ENCODE measurements at places on chromosomes 7 and 10.

- DNase-seq = no peak
Observed at GRCh38 chr10:123327450-123327849, 173.2 kb downstream of the BUB3 start.

DNA sequence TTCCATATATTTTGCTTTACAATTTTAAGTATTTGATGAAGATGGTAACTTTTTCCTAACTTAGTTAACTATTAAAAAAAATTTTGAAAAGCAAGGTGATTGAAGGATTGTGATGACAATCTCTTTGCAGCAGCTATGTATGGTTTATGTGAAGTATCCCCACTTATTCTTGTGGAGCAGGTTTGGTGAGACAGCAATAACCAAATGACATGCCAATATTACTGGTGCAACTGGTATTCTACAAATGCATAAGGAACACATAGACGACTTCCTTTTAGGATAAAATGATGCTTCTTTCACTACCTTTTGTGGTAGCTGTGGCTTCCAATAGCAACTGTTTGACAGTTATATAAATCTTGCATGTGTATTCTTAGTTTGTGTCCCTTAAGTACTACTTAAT lies 465.3 kb downstream of the PLXDC2 start:
- no peak for DNase-seq

DNA sequence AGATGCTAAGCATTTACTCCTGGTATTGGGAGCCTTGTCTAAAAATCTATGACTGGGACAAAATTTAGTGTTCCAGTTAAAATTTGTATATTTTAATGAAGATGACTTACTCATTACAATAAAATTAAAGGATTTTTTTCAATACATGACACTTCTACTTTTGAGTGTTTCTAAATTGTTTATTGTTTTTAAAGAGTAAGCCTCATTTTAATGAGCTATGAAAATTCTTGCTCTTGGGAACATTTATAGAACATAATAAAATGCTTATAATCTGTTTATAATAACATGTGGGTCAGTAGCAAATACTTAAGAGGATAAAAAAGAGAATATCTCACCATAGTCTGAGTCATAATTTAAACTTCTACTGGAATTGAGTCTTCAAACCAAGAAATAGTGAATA lies 149.5 kb downstream of the PLCE1 start:
- no peak for DNase-seq

- DNase-seq = no peak
Observed at GRCh38 chr10:87612115-87612514, 47.6 kb upstream of the PAPSS2 start.

DNA sequence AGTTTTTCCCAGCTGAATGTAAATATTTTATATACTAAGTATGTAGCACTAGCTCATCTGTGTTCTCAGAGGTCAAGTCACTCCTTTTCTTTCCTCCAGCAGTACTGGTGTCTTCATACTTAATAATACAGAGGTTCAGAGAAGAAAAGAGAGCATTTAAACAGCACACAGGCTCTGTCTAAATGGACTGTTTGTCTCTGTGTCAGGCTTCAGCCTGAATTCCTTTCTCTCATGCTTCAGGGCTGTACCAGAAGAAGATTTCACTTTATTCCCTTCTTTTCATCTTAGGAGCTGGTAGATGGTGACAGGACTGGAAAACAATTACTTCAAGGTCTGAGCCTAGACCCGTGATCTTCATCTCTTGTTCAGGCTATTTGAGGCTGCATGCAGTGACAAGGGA lies 51.4 kb upstream of the LYZL2 start:
- DNase-seq = no peak

- DNase-seq = no peak
Observed at GRCh38 chr7:19020062-19020461, 97.4 kb downstream of the TWIST1 start.

DNA sequence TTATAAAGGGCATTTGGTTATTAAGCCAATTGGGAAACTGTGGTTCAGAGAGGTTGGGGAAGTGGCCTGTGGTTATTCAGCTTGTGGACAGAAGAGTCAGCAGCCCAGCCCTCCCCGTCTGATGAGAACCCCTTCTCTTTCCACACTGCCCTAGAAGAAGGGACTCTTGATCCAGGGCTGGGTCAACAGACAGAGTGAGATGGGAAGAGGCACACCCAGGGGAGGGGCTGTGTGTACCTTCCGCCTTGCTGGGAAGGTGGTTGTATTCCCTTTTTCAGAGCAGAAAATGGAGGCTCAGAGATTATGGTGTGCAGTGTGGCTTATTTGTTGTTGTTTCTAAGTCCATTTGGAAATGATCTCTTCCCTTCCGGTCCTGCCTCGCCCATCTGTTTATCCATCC lies 103.4 kb downstream of the GRK5 start:
- DNase-seq = no peak

DNA sequence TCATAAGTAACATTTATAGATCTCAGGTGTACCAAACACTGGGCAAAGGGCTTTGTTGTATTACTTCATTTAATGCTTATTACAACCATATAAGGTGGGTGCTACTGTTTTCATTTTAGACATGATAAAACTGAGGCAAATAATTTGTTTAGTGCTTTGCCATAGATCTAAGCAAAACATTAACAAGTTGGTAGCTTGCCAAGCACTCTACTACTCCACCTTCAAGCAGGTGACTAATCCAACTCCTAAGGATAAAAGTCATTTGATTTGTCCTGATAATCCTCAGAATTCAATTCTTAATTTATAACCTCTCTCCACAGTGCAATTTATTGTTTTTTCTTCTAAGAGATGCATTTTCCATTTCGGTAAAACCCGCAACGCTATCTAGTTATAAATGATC lies 646.4 kb downstream of the GRM8 start:
- DNase-seq = no peak

DNA sequence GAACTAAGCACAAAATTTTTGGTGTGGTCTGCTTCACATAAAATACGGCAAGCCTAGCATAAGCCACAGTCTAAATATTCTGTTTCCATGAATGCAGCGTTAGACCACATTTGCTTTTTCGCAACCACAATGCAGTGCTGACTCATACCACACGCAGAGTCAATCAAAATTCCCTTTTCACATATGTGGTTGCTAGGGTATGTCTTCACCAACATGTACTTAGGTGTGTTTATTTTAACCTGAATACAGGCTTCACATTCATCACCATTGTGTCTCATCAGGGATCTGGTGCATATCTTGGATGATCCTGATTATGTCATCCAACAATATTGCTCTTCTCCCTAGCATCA lies 90.8 kb downstream of the CHN2 start:
- no peak for DNase-seq

DNA sequence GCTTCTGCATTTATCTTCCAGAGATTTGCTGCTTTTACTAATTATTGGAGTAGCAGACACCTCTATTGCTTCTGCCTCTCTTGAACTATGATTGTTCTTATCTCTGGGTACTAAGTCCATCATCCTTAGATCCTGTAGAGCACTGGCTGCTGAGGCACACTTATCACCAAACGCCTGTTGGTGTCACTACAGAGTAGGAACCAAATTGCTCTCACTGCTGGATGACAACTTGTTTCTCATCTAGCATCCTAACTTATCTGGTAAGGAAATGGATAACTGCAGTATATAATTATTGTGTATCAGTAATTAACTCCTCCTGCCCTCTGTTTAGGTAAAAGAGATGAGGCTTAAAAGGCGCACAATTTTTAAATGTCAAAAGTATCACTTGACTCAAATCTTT lies 1059.4 kb downstream of the NRG3 start:
- DNase-seq = no peak

DNA sequence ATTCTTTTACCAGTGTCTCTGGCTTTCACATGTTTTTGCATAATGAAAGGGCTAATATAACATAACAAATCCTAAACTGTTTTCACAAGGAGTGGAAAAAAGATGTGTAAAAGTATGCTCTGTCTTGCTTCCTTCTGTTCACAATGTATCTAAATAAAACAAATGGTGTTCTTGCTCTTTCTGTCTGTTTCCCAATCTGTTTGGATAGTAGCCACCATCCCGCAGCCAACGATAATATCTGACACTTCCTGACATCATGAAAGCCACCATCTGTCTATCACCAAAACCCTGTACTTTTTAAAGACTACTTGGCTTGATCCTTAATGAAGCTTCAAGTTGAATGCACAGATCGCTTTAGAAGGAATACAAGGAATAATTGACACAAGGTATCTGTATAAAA lies 246.2 kb downstream of the ETV1 start:
- no peak for DNase-seq

GRCh38 chr10:62657244-62657835 lies 147.2 kb upstream of the ADO start:
- DNase-seq = no peak

GRCh38 chr7:1646957-1647891 lies 22.9 kb upstream of the ELFN1 start:
- DNase-seq = no peak

GRCh38 chr7:757741-758163 lies 30.7 kb upstream of the PRKAR1B start:
- no peak for DNase-seq

DNA sequence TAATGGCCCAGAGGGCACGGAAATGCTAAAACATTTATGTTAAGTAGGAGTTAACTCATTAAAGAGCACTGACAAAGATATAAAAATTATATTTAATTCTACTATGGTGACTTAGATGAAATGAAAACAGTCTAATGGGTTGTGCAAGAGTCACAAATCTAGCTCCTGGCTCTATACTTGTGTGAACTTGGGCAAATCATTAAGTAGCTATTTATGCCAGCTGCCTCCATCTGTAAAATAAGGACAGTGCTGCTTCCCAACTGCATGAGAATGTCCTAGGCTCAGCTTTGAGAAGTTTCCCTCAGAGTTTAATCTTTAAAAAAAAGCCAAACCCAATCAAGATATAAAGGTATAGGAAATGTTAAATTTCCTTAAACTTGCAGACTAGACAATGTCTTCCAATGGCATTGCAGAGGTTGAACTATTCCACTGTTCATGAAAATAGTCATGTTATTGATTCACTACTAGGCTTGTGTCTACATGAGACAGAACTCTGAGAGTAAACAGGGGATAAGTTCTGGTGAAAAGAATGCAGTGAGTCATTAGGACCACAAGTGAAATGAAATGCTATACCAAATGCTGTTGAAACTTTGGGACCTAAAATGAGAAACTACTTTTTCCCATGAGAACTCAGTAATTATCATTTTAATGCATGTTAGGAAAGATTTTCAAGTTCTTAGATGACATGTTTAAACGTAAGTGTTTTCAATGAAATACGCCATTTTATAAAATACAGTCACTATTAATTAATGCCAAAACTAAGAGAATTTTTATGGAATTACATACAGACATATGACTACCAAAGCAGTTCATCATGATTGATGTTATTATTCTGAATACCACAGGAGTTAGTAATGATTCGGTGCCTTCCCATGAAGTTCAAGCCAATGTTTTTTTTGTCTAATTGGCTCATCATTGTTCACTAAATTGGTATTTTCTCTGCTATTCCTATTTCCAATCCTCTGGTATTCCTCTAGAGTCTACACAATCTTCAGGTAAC lies 84.2 kb downstream of the CDK6 start:
- no peak for DNase-seq

DNA sequence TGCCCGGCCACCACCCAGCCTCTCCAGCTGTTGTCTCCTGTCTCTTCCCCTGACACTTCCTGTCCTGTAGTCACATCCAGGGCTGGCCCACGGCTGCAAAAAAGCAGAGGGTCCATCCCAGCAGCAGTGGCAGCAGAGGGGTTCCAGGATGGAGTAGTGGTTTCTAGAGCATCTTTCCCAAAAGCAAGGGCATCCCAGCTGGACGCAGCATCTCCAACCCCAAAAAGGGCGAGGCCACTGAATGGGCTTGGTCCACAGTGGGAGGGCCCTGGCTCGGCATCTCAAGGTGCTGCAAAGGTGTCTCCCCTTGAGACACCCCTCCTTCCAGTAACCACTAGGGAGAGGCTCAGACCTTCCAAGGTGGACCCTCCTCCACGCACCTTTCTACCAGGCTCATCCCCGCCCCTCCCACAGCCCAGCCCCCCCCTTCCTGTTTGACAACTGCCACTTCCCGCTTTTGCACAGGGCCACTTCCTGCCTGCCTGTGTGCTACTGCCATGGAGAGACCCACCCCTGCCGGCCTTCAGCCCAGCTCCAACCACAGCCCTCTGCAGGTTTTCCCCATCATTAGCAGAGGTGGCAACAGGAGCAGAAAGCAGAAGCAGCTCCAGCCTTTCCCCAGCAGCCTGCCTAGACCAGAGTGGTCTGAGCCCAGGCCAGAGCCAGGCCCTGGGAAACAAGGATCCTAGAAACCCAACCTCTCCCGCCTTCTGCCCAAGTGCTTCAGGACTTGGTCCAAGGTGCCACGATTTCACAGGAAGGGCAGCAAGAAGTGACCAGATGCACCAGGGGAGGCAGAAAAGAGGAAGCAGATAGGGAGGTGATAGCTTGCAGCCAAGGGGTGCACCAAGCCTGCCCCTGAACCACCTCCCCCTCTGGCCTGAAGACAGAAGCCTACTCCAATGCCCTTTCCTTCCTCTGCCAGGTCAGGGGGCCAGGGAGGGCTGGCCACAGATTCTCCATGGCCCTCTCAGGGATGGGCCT lies 8.6 kb downstream of the CAMK2G start:
- DNase-seq = no peak

DNA sequence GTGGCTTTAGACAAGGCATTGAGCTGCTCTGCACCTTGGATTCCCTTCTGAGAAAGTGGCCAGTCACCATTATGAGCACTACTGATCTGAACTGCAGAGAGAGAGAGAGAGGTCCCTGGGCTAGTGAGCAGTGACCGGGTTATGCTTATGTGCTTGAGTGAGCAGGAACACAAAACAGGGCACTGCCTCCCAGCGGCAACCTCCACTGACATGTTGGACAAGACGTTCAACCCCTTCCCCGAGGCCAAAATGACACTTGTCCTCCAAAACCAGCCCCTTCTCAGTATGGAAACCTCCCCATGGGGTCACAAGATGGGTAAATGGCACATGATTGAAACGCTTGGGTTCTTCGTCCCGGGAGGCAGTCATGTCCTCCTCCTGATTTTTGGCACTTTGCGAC lies 339.4 kb upstream of the ZMIZ1 start:
- no peak for DNase-seq

DNA sequence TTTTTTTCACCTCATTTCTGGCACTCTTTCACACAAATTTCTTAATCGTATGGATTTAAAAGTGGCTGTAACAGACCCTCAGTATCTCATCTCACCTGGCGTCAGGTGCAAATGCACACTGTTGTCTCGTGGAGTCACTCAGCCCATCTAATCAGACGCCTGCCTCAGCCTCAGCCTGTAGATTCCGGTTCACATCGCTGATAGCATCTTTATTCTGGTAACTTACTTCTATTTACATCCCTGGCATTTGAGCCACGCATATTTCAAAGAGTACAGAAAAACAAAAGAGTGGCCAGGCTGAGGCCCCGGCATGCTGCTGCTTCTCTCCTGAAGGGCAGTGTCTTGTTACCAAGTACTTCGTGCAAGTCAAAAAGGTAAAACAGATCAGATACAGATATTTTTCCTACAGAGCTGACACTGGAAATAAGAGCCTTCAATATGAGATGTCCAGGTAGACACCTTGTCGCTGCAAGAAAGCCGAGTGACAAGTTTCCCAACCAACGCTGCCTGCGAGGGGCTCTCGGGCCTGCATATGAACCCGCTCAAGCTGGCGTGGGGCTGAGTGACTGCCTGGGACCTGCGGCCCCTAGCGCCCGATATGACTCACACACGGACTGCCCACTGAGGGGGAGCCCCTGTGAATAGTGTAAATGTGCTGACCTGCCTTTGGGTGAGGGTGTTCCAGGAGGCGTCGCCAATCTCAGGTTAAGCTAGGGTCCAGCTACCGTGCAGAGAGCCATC lies 4.3 kb downstream of the VIPR2 start:
- no peak for DNase-seq
